Hindlimb muscle (tissue), 1 donor: ENCODE measurements at places on chromosomes 5 and 9. TPM values are rescaled to one million over a fixed set of nuclear protein-coding genes. Genes with fewer than 3 reads are reported as not detected.

DNA sequence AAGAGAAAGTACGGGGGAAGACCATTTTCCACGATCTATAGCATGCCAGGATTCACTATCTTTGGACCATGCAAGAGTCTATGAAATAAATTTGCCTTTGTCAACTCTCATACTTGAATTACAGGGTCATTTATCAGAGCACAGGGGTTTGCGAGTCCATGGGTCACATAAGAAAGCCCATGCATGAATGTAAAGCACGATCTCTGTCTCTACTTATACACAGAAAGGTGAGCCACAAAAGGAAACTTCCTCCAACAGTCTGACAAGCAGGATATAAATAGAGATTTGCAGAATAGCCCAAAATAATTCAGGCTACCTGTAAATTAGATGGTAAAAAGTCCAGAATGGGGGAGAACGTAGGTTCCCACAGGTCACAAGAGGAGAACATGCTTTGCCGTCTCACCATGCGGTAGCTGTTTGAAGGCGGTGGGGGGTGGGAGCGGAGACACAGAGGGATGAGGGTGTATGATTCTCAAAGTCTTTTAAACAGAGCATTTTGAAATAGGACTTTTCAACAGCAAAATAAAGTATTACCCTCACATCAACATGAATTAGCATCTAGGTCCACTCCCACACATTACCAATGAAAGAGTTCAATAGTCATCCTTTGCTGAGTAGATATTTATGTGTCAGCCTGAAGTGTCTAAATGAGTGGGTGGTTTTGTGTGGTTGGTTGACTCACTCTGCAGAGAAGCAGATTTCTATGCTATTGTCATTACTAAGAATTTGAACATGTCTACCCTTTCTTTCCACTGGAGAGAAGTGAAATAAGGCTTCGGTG is 279.7 kb downstream of the EBF1 start:
- no peak for DNase-seq

The IFNA4 gene
- polyA plus RNA-seq: not detected

DNA sequence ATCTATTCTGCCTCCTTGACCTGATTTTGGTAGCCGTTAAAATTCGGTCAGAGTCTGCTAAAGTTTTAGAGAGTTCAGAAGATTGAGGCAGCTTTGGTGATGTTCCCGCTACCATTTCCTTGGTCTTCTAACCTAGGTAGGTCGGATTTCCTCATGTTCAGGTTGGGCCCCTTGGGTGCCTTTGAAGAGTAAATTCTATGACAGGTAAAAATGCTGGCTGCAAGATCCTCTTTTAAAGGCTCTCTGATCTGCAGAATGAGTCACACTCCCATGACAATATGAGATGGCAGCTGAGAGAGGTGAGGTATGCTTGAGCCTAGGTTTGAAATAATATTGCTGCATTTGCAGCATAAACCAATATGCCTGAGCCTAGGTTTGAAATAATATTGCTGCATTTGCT is 198.9 kb downstream of the TSSK1B start:
- DNase-seq: no peak

- DNase-seq: no peak
Measured at GRCh38 chr5:18216729-18217128, 582.5 kb downstream of the TAF11L14 start.

DNA sequence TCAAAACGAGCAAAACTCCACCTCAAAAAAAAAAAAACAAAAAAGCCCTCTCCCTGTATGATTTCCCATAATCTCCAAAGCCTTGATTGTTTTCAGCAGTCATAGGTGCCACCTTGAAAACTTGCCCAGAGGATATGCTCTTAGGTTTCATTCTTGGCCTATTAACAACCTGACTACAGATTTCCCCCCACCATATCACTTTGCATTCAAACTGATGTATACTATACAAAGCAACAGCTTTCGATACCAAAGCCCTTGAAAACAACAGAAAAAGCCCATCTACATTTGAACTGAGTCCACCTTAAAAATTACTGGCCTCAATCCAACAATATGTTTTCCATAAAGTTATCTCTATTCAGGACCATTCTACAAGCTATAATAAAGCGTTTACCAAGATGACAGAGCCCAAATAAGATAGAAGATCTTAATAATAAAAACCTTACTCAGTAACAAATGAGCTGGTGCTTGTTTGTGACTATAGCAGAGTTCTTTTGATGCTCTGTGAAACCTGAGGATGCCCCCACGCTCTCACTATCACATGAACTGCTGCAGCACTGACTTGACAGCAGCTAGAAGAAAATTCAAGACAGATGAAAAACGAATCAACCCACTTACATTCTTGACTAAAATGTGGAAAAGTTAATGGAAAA is 44.4 kb downstream of the FNBP1 start:
- peak; percentile 43 for DNase-seq

- no peak for DNase-seq
Measured at GRCh38 chr5:81305785-81306184, 4.4 kb downstream of the ZCCHC9 start.

The EFNA5 gene
- polyA plus RNA-seq: 4.7 TPM

GRCh38 chr5:103232393-103232999 is 26.1 kb upstream of the MACIR start:
- DNase-seq: no peak
